ENCODE measurements at places on chromosomes 11 and 22.

DNA sequence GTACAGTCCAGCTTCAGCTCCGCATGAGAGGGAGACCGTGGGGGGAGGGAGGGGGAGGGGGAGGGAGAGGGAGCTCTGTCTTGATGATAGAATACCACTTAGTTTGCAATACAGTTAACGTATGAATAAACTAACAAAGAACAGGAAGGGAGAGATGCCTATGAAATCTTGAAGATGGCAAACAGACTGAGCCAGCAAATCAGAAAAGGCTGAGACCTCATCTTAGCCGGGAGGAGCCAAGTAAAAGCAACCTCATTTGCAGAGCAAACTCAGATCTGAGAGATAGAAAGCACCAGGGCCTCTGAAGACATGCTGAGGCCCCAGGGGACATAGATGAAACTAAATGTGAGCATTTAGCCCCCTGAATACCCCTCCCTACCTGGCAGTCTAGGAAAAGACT, 23.0 kb downstream of the APLP2 start:
- DNase-seq: no peak

- DNase-seq: no peak
Measured at GRCh38 chr22:19800761-19801244, 40.2 kb downstream of the TBX1 start.

DNA sequence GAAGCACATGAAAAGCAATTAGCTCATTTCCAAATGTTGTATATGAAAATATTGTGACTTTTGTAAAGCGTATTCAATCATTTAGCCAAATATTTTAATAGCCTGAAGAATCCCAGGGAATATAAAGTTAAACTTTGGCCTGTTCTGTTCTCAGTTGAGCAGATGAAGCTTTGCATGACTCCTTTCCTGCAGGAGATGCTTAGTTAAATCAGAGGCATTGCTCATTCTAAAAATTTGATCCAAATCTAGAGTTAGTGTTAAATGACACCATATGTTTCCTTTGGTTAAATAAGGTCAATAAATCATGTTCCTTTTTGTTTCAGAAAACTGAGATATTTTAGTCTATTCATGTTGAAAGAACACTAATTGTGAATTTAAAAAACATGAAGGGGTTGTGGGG, 51.2 kb upstream of the BIRC3 start:
- no peak for DNase-seq

- DNase-seq: no peak
Measured at GRCh38 chr22:42202669-42203068, 67.8 kb downstream of the TCF20 start.

Measured in urinary bladder (tissue), 4 donors.